ENCODE measurements at places on chromosomes 7 and 10.

DNA sequence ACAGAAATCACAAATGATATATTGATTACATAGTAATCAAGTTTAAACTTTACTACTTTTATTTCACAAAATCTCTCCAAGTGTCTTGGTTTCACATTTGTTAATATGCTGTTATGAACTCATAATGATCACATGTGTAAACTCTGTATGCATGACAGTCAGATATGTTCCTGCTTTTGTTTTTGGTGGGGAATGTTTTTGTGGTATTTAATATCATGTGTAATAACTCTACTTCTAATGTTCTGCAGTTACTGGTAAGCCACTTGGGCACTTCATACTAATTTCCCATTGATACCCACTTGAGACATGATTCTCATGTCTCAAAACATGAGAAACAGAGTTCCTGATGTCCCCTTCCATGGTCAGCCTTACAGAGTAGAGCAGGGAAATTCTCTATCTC, 109.1 kb upstream of the INHBA start:
- no peak for DNase-seq

DNA sequence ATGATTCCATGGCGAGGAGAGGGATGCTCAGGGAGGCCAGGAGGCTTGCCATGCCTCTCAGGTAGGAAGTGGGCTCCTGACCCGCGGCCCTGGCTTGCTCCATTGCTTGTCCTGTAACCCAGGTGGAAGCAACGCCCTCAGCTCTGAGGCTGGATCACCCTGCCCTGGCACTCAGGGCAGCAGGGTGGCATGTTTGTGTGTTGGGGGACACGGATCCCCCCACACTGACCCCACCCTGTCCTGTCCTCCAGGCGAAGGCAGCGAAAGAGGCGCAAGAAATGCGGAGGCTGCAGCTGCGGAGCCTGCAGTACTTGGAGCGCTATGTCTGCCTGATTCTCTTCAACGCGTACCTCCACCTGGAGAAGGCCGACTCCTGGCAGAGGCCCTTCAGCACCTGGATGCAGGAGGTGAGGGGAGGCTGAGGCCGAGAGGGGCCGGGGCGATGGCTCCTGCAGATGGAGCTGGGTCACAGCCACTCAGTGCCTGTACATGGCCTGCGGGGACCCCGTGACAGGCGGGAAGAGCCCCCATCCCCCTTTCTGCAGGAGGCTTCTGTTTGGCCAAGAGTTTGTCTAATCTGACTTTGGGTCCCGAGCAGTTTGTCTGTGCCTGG, 38.3 kb downstream of the PRF1 start:
- no peak for DNase-seq

GRCh38 chr7:143299840-143300239, 11.7 kb downstream of the CASP2 start:
- no peak for DNase-seq

GRCh38 chr10:66834802-66835201, 91.0 kb upstream of the LRRTM3 start:
- no peak for DNase-seq

DNA sequence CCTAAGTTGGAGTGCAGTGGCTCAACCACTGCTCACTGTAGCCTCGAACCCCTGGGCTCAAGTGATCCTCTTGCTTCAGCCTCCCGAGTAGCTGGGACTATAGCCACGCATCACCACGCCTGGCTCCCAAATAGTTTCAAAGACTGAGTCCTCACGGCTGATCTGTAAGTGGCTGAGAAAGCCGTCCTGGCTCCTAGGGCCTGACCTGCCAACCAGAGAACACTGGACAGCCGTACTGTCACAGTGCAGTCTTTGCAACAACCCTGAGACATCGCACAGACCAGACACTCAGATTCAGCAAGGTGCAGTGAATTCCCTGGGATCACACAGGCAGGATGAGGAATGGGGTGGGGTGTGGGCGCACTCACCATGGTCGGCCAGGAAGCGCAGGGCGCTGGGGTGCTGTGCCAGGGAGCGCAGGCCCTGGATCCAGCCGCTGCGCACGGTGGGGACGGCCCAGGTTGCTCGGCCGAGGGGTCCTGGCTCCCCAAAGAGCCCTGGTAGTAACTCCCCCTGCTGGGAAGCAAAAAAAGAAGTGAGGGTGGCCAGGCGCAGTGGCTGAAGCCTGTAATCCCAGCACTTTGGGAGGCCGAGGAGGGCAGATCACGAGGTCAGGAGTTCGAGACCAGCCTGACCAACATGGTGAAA, 10.7 kb downstream of the BRAT1 start:
- no peak for DNase-seq

DNA sequence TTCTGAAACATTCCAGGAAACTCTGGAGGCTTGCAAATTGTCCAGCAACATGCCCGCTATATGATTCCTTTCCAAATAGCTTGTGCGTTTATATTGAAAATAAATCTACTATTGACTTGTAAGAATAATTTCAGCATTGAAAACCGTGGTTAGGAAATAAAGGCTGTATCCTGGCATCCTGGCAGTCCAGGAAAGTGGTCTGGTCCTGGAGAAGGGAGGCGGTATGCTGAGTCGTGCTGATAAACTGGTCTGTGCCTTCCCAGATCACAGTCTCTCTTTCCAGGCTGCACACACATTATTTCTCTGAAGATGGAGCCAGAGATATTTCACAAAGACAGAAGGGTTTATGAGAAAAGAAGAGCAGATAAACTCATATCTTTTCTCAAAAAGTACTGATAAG, 350.1 kb upstream of the COBL start:
- DNase-seq = peak; percentile 39

DNA sequence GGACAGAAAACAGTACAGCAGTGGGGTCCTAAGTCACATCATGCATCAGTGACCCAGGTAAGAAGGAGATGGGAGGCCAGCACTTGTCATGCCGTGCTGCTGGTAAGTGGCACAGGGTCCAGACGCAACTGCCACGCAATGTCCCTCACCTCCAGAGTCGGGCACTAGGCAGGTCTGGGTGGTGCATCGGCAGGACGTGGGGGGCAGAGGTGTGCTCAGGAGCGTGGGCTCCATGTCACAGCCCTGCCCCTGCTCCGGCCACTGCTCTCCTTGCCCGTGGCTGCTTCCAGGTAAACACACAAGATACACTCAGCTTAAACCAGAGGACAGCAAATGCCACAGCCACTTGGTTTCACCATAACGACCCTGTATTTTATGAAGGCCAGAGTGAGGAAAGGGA, 47.3 kb downstream of the COBL start:
- DNase-seq = no peak

GRCh38 chr7:44431091-44431608, 59.3 kb downstream of the NUDCD3 start:
- no peak for DNase-seq

GRCh38 chr7:73704640-73705550, 14.6 kb downstream of the STX1A start:
- no peak for DNase-seq

GRCh38 chr10:69716711-69717560, 84.8 kb upstream of the COL13A1 start:
- DNase-seq = no peak

DNA sequence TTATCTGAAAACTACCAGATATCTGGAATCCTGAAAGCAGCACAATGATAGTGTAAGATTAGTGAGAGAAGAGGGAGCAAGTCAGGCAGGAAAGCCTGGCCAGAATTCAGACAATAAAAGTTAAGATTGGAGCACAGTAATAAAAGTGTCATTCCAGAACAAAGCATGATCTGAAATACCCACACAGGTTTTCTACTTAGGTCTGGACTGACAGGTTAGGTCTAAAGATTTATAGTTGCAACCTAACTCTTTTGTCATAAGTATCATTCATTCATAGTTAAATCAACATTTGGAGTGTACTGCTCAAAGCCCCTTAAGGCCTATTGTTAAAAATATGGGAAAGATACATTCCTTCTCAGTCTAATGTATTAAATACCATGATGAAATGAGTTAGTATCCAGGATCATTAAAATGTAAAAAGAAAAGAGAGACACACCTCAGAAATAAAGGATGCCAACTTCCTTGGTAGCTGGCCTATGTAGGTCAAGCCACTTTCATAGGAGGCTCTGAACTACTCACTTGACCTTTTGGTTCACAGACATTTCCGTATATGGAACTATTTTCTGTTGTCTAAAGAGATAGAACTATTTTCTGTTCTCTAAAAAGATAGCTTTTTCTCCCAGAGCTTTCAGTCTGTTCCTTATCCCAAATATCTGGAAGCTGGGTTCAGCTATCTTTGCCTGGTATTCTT, 105.2 kb downstream of the FAS start:
- DNase-seq = no peak

- DNase-seq = no peak
Measured at GRCh38 chr7:91929463-91929862, 11.2 kb upstream of the AKAP9 start.

DNA sequence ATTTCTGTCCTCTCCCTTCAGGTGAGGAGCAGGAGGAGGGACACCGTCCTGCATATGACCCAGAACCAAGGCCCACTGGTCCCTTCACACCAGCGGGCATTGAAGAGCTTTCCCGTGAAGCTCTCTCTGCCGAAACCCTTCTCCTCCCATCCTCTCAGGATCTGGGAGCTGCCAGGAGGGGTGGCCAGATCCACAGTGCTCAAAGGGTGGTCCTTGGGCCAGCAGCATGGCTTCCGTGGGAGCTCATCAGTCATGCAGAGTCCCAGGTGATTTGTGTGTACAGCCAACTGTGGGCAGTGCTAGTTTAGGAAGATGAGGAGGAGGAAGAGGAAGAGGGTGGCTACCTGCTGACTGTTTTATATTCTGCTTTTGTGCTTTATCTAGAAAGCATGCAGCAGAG, 28.4 kb downstream of the CNPY1 start:
- DNase-seq = no peak

- DNase-seq = peak; percentile 20
Measured at GRCh38 chr10:103111031-103111917, 81.8 kb downstream of the NT5C2 start.

- no peak for DNase-seq
Measured at GRCh38 chr10:91536733-91537132, 96.1 kb downstream of the PPP1R3C start.

DNA sequence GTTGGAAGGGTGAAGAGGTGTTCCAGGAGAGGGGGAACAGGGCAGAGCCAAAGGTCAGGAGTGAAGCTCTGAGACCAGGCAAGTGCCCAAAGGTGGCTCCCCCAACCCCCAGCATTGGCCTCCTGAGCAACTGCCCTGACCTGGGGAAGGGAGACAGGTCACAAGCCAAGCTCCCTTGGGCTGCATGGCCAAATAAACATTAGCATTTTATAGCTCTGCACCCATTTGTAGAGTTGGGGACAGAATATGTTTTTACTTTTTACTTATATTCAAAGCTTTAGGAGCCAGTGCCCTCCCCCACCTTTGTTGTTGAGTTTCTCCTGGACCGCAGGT, 4.0 kb downstream of the UNC5B start:
- DNase-seq = no peak

- no peak for DNase-seq
Measured at GRCh38 chr10:28587970-28588290, 55.0 kb downstream of the WAC start.

GRCh38 chr10:12056748-12057147, 12.0 kb upstream of the DHTKD1 start:
- DNase-seq = no peak

DNA sequence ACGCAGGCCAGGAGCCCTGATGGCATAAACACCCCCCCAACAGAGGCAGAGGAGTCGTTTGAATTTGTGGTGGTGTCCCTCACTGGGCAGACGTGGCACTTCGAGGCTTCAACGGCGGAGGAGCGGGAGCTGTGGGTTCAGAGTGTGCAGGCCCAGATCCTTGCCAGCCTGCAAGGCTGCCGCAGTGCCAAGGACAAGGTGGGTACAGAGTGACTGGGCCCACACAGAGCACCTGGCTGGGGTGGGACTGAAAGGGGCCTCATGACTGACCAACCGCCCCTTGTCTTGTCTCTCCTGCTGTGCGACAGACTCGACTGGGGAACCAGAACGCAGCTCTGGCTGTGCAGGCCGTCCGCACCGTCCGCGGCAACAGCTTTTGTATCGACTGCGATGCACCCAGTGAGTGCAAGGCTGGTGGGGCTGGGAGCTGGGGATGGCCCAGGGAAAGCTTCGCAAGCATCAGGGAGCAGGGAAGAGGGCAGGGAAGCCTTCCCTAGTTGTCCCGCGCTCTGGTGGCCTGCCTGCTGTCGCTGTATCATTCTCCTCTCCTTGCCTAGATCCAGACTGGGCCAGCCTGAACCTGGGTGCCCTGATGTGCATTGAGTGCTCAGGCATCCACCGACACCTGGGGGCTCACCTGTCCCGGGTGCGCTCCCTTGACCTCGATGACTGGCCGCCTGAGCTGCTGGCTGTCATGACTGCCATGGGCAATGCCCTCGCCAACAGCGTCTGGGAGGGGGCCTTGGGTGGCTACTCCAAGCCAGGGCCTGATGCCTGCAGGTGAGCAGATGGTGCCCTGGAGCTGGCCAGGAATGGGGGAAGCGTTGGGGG, 25.4 kb downstream of the GBX1 start:
- no peak for DNase-seq

DNA sequence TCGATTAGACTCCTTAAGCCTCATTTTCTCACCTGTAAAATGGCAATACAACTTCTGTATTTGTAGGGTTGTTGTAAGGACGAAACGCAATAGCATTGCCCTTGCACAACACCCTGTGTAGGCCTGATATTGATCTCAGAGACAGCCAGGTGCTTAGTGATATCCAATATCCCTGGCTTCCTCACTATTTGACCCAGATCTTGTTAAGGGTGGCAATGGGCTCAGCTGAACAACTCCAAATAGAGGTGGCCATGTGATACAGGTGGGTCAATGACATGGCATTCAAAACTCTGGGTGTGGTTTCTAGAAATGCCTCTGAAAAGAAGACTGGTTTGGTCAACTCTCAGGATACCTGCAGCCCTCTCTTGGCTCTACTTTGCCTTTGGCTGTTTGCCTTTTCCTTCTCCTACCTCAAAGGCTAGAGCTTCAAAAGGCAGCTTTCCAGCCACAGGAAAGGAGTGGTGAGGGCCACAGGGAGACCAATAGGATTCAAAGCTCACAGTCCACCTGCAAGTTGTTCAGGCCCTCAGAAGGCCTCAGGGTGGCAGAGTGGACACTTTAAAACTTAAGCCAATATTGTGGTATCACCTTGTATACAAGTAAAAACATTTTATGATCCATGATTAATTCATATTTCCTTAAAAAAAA, 14.9 kb upstream of the GATAD1 start:
- DNase-seq = no peak

DNA sequence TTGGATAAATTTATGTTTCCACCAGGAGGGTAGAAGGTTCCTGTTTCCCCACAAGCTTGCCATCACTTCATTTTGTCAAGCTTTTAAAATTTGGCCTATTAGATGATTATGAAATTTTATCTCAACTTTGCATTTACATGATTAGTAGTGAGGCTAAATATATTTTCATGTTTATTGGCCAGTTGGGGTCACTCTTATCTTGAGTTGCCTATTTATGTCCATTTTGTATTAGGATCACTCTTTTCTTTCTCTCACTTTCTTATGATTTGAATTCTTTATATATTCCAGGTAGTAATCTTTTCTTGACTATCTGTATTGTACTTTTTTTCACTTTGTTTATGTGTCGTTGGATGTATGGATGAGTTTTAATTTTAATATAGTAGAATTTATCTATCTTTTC, 218.6 kb upstream of the SLC26A5 start:
- DNase-seq = no peak

All from NCI-H526 treated with DMSO at 0.1 percent for 48 hours (cell line).